ENCODE measurements at places on chromosomes 12 and 14.
A peak's percentile ranks its signal among the peaks of the same experiment; 100 is the strongest.

DNA sequence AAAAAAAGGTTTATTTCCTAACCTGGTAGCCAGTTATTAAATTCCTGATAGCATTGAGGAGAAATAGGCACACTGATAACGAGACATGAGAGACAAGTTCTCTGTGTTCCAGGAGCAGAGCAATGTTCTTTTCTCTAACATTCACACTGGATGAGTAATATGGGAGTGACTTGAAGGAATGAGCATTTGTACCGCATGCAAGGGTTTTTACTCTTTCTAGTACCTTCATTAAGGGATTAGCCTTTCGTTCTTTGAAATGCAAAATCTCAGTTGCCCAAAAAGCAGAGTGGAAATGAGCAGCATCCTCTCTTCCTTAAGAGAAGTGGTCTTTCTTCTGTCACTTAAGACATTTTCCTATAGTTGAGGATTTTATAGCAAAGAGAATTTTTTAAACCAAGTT is 54.7 kb downstream of the FGD4 start:
- DNase-seq = peak; percentile 75

DNA sequence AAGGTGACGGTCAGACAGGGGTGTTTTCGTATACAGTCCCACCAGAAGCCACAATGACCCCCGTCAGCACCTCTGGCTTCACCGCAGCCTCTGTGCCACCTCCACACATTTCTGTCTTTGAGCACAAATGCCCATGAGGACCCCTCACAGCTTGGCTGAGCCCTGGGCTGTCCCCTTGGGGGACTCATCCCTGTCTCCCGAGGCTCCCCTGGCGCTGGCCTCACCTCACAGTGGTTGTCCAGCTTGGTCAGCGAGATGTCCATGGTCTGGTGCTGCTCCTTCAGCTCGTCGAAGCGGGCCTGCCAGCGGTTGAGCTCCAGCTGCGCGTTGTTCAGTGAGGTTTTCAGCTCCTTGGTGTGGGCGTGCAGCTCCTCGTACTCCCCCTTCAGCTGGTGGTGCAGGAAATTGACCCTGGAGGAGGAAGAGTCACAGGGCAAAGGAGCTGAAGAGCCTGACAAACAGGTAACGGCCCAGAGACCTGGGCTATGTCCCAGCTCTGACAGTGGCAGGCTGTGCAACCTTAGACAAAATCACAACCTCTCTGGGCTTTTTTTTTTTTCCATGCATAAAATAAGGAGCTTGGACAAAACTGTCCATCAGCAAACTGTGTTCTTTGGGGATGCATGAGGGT is 52.7 kb upstream of the GPR68 start:
- no peak for DNase-seq

GRCh38 chr14:58243790-58244555 is 670 bp upstream of the PSMA3 start:
- peak; percentile 18 for DNase-seq

DNA sequence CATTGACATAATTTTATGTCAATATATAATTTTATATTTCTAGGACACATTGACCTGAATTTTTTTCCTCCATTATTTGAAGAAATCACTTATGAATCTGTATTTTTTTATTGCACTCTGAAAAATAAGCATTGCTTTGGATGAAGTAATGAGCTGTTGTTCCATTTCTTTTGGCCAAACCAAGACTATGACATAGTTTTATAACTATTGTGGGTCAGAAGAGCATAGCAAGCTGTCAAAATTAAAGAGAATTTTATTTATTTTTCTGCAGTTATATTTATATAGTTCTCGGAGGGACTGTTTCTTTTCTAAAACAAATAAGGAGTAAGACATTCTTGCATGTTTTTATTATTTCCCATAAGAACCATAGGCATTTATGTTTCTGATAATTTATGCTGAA is 8.5 kb downstream of the C12orf75 start:
- DNase-seq = no peak

DNA sequence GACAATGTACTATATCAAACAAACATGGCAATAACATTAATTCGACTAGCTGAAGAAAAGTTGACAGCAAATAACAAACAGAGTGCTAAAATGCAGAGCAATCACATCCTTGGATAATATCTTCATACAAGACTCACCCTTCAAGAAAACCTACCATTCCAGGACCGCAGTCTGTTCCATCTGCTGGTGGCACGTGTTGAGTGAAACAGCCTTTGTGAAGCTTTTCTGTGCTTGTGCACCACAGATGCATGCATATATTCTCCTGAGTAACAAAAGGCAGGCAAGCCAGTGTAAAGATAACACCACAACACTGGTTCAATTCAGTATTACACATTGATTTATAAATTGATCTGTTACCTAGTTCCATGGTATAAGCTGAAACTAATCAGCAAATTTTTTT is 89.3 kb downstream of the ADAMTS20 start:
- no peak for DNase-seq

DNA sequence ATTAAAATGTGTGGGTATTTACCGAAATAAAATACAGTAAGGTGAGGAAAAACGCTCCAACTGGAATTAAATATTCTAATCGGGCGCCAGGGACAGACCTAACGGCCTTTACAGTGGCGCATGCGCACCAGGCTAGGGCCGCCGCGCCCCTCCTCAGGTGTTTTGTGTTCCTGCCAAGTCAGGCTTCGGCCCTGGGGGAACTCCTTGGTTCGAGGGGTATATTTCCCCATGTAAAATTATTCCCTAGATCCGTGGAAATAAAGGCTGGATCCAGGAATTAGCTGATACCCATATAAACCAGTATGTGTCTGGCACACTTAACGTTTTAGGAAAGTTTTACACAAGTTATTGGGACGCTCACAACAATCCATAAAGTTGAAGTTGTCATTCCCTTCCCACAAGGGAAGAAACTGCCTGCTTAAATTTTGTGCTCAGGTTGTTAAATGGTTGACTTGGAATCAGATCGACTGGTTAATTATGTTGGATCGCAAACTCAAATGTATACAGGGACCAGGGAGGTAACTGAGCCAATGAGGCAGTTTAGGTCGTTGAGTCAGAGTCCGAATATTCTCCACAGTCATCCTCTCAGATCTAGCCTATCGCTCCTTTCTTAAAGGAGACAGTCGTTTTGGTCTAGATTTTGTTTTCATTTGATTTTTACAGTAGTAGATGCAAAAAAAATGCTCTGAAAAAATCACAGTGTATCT is 621 bp upstream of the ANAPC7 start:
- DNase-seq = peak; percentile 54

DNA sequence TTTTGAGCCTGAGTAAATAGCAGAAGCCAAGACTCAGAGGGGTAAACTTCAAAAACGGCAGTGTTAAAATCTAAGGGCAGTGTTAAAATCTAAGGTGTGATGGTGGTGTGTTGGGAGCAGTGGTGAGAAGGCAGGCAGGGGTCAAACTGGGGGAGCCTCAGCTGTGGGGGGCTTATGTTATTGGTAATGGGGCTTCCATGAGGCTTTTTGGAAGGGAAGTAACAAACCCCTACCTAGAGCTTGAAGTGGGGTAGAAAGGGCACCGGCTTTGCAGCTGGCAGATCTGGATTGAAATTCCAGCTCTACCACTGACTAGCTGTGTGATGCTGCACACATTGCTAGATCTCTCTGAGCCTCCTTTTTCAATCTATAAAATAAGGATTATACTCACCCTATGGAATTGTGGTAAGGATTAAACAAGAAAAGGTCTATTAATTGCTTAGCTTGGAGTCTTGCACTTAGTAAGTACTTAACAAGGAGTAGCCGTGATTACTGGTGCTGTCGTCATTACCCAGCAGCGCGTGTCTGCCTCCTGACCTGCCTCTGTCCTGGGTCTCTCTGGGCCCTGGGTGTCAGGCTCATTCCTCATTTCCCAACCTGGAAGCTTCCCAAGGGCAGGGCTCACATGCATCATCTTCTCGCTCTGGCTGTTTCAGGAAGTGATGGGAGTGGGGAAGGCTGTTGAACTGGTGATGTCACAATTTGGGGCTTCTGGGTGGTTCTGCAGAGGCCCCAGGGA is 18.5 kb upstream of the KRT80 start:
- DNase-seq = peak; percentile 70

DNA sequence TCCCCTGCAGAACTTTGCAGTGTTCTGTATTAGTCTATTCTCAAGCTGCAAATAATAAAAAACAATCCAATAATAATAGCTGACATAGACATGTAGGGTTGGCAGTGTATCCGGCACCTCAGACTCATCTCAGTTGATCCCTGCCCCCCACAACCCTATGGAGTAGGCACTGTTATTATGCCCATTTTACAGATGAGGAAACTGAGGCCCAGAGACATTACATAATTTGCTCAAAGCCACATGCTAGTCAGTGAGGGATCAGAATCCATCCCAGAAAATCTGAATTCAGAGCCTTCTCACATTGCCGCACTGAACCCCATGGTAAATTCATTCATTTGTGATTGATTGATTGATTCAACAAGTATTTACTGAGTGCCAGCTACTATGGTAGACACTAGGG is 226.6 kb upstream of the PWP1 start:
- no peak for DNase-seq

Data from HCEC 1CT (cell line).